Endodermal cell (in vitro differentiated cells): ENCODE measurements at places on chromosomes 11 and 22.

- no peak for DNase-seq
Observed at GRCh38 chr11:12441231-12441861, 64.0 kb downstream of the PARVA start.

DNA sequence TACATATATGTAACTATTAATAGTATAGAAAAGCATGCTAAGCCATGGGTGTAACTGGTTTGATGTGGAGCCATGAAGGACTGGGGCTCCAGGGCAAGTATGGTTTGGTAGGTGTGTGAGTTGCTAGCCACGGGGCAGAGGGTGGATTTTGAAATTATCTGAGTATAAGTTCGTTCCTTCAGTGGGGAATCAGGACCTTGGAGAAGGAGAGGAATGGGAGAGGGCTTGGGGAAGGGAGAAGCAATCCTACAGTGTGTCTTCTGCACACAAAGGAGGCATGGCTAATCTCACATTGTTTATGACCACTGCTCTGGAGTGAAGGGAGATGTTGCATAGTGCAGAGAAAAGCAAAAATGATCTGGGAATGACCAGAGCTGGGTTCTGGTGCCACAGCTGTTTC is 127.8 kb upstream of the CADM1 start:
- DNase-seq, result no peak

DNA sequence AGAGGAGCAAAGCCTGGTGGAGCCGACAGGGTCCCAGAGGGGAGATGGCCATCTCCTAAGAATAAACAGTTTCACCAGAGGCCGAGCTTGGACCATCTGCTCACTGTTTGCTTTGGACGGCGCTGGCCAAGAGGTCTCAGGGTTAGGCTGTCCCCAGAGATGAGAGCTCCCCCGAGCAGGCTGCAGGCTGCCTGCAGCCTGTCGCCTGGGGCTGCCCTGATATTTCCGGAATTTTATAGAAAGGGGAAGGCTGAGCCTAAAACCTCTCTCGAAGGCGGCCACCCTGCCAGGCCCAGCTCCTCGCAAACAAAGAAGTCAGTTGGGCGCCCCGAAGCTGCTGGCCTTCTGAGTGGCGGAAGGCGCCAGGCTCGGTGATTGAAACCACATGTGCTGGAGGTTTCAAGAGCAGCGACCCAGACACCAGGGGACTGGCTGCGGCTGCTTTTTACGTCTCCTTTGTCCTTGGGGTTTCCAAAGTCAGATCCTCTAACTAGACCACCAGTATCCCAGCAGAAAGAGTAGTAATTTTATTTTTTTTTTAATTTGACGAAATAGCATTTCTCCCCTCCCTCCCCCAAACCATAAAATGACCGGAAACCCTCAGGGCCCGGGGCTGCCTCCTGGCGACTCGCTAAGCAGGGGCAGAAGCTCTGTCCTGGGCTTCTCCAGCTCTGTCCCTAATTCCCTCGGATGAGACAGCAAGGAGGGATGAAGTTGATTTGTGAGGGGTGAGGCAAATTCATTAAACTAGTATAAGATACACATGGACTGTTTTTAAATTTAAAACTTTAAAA is 57.4 kb downstream of the CLMP start:
- peak; percentile 85 for DNase-seq

GRCh38 chr11:3796346-3796745 is 1.0 kb downstream of the NUP98 start:
- no peak for DNase-seq

GRCh38 chr11:62108971-62109404 is 14.8 kb upstream of the INCENP start:
- DNase-seq, result no peak

DNA sequence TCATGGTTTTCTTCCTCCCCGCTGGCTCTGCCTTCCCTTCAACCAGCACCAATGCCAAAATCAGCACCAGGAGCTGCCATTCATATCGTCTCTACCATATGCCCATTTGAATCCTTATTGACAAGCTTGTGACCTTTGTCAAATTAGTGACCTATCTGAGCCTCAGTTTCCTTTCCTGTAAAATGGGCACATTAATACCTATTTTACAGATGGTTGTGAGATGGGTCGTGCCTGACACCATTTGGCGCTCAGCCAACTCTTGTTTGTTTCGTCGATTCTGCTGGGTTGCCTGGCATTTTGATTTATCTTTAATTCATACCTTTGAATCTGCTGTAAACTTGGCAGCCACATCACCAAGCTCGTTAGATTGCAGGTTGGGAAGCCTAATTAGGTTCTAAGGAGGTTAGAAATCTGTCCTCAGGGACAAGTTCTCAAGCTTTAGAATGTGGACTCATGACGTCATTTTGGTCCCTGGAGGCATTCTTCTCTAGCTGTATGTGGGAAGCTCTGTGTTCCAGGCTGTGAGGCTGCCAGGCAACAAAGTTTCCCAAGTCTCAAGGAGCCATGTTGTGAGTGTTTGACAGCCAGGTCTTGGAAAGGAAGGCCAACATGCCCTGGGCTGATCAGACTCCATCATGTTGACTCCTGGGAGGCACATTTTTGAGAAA is 61.0 kb downstream of the RPS6KA4 start:
- DNase-seq, result no peak

DNA sequence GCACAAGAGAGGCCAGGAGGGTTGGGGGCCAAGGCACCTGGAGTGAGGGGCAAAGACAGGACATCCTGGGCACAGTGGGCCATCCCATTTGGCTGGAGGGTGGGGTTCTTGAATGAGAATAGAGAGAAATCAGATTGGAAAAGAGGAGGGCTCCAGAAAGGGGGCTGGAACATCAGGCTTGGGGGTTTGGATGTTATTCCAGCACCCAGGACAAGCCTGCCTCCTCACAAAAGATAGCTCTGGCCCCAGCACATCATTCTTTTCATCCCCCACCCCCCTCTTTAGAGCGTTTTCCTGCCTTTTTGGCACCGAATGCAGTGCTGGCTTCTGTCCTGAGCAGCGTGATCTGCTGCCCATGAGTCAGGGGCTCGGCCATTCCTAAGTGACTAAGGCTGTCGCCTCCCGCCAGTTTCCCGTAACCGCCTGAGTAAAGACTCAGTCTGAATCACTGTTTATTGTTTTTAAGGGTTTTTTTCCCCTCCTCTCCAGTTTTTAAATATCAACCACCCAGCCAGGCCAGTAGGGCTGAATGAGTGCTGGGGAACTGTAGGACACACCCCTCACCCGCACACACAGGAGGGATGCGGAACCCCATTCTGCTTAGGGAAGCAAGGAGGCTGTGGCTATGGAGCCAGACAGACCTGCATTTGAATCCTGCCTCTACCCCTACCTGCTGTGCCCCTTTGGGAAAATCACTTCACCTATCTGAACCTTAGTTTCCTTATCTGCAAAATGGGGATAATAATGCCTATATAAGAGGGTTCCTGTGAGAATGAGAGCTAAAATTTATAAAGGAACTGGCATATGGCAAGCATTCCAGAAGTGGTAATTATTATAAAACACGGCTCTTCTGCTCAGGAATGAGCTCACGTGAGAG is 32.4 kb upstream of the NAV2 start:
- DNase-seq, result peak; percentile 86

GRCh38 chr11:103055221-103055890 is 36.6 kb downstream of the DCUN1D5 start:
- no peak for DNase-seq

DNA sequence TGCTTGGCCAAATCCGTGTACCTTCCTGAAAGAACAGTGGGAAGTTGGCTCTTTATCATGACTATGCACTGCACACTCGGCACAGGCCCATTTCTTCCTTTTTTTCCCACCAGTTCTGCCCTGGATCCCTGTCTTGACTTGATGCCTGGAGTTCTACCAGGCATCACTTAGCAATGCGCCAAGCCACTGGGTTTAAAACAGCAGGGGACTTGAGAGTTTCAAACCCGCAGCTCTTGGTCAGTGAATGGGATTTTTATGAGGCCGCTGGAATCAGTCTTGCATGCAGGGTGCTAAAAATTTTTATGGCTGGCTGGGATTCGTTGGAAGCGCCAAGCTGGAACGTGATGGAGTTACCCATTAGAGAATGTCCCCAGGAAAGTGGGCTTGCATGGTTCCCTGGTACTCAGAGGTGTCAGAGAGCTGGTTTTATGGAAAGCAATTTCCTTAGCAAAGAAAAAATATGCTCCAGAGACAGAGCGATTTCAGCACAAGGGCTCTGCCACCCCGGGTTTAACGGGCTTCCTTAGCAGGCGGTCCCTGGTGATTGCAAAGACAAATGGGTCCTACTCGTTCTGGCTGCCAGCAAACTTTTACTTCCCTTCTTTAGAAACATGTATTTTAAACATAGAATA is 432.9 kb downstream of the TENM4 start:
- peak; percentile 37 for DNase-seq

GRCh38 chr11:73072935-73073481 is 69.1 kb downstream of the FCHSD2 start:
- no peak for DNase-seq

DNA sequence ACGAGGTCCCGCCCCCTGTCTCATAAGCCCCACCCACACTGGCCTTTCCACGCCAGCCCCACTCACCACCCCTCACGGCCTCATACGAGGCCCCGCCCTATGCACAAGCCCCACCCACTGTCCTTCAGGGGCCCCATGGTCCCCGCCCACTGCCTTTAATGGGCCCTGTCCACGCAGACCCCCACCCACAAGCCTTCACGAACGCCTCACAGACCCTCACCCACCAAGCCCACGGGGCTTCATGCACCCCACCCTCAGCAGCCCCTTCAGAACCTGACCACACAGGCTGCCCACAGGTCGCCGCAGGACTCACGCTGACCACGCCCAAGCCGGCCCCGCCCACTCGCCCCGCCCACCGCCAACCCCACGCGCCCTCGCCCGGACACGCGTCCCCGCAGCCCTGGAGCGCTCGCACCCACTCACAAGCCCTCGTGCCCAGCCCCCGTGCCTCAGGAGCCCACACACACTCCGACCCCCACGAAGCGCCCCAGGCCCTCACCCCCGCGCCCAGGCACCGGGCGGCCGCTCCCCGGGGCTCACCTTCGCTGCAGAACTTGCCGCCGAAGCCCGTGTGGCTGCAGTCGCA is 10.5 kb downstream of the NRXN2 start:
- DNase-seq, result no peak

DNA sequence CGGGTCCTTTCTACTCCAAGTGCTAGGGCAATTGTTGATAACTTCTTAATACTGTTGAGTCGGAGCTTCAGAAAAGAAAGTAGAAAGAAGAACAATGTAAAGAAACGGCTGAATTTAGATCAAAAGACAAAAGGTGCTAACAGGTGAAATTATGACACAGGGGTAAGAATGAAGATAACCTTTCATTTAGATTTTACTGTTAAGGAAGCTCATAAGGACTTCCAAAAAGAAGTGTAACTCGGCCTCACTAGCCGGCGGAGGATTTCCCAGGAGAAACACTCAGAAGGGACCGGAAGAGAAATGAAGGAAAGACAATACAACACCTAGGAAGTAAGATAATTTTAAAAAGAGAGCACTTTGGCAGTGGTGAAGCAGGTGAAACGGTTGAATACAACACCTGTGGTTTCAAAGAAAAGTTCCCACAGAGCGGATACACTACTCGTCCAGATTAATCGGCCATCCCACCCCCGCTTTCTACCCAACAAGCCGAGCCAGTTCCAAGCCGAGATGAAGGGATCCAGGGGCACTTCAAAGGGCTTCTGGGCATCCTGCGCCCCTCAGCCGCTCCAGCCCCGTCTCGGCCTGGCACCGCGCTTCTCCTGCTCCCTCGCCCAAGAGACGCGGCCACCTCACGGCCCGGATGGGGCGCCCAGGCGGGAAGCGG is 737 bp downstream of the PPP2R1B start:
- DNase-seq, result no peak

DNA sequence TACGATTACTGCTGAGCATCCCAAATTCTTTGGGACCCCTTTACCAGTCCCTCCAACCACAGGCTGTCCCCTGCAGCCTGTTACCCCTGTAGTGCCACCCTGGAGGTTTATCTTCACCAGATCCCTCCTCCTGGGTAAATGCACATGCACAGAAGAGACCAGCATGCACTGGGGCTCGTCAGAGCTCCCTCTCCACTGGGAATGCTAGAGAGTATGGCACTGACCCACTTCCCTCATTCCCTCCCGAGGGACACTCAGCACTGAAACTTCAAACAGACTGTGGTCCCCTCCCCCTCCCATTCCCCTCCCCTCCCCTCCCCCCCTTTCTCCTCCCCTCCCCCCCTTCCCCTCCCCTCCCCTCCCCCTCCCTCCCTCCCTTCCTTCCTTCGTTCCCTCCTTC is 49.1 kb downstream of the C11orf91 start:
- no peak for DNase-seq

GRCh38 chr11:62103986-62104385 is 19.8 kb upstream of the INCENP start:
- no peak for DNase-seq

DNA sequence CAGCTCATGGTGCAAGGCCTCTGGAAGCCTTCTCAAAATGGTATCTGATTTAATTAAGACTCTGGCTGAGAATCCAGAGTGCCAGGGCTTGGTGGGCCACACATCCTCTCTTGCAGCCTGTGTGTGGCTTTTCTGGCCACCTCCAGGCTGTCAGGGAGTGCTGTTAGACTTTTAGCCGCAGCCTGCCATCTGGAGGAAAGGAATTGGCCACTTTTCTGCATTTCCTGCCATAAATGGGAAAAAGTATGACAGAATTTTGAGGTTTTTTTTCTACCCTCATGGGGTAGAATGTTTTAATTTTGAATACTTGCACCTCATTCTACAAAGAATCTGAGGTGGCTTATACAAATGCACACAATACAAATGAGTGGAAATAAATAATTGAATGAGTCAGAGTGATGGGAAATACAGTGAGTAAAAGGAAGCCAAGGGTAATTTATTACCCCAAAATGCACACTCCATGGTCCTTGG is 218.4 kb downstream of the ADAMTS15 start:
- DNase-seq, result no peak
